ENCODE measurements at places on chromosomes 3 and 15.

DNA sequence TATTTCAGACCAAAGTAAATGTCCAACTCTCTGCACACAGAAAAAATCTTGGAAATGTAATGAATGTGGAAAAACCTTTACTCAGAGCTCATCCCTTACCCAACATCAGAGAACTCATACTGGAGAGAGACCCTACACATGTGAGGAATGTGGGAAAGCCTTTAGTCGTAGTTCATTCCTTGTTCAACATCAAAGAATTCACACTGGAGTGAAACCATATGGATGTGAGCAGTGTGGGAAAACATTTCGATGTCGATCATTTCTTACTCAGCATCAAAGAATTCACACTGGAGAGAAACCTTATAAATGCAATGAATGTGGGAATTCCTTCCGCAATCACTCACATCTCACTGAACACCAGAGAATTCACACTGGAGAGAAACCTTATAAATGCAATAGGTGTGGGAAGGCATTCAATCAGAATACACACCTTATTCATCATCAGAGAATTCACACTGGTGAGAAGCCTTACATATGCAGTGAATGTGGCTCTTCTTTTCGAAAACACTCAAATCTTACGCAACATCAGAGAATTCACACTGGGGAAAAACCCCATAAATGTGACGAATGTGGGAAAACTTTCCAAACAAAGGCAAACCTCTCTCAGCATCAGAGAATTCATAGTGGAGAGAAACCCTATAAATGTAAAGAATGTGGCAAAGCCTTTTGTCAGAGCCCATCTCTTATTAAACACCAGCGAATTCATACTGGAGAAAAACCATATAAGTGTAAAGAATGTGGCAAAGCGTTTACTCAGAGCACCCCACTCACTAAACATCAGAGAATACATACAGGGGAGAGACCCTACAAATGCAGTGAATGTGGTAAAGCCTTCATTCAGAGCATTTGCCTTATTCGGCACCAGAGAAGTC lies 8.0 kb upstream of the ZNF501 start:
- DNase-seq: no peak

DNA sequence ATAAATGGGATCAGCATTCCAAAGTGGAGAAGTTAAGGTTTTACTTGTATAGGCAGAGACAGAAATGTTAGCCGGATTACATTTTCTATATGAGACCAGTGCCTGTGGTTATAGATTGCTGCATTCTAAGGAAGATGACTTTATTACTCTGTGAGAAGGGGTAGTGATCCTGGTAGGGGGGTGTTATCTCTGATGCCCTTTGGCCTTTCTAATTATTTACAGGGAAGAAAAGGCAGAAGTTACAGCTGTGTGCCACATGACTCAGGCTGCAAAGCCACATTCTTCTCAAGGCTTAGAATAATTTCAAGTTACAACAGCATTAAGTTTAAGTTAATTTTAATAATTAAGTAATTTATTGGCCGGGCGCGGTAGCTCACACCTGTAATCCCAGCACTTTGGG lies 2.2 kb upstream of the TMC3 start:
- no peak for DNase-seq

GRCh38 chr15:23038726-23039142 lies 635 bp downstream of the TUBGCP5 start:
- DNase-seq: no peak

DNA sequence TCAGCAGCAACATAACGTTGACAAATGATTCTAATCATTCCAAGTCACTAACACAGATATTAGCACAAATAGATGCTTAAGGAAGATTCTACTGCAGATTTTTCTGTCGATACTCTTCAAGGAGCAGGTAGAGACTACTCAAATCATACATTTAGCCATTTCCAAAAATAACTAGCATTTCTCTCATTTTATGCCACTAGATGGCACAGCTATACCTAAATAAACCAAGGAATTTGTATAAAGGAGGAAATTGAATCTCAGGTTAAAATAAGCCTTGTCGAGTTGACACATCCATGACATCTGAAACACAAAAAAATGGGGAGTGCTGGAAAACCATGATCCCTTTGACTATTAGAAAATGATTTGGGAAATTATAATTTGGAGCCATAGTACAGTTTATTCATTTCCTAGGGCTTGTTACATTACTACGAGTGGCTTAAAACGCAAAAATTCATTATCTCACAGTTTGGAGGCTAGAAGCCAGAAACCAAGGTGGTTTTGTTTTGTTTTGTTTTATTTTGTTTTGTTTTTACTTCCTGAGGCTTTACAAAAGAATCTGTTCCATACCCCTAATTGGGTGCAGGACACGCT lies 59.5 kb upstream of the STRIT1 start:
- no peak for DNase-seq

DNA sequence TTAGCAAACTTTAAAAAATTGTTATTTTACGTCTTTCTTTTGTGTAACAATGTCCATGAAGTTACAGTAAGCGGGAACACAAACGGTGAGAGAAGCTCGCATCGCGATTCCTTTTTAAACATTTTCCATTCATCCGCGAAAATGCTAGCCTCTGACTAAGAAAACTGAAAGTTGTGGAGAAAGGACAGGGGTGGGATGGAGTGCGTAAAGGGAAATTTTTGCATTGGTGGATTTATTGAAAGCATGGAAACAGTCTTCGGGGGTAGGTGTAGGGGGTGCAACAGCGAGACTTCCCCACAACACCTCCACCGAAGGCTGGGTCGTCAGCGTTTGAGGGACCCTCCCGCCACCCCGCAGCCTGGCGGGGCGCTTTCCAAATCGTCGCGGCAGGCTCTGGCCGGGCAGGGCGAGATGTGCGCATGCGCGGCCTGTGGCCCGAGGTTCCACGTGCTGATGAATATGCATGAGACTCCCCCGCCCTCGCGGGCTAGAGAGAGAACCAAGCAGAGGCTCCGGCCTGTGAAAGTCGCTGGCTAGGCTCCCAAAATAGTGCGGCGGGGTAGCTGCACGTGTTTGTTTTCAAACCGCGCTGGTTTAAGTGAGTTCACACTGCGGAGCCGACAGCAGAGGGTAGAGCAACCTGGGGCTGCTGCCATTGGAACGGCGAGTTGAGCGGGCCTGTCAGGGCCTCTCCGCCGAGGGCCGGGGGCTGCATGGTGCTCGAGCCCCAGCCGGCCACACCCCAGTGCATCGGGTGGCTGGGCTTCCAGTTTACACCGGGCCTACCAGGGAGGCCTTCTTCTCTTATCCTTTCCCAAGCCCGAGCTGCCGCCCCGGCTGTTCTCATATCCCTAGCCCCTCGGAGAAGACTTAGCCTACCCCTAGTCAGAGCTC lies 9.9 kb downstream of the ZIC1 start:
- no peak for DNase-seq

DNA sequence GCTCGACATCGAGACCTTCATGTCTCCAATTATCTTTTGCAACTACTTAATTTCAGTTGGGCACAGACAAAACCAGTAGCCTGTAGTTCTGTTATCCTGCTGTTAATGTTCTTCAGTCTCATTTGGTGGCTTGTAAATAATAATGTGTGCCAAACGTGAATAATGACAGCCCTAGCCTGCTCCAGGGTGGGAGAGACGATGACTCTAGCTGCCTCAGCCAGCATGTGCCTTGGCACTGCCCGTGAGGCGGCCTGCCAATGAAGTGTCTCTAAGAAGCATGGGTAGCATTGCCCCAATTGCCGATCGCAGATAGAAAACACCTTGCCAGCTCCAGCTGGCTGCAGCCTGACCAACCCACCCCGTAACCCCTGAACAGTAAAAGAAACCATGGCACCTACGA lies 58.8 kb downstream of the ASB7 start:
- no peak for DNase-seq

GRCh38 chr3:180528843-180529242 lies 73.1 kb upstream of the TTC14 start:
- DNase-seq: no peak

- no peak for DNase-seq
These were observed 63.3 kb upstream of the LRRC3B start for GRCh38 chr3:26559227-26559626.

DNA sequence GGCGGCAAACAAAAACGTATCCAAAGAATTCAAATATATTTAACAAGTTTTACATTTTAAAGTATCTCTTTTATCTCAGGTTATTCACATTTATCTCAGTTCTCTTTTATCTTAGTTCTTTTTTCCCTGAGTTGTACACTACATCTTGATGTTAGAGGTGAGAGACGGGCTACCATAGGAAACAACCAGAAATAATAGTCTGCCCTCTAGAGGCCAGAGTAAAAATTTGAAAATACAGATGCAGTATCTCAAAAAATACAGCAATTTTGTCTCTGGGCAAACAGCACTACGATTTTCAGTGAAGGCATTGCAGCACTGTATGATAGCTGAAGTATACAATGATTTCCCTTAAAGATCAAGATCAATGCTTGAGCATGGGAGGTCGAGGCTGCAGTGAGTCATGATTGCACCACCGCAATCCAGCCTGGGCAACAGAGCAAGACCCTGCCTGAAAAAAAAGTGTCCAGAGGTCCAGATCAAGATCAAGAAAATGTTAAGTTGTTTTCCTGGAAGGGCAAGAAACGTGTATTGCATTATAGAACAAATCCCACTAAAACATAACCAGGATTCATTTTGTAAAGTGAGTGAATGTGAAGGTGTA lies 82.6 kb upstream of the ATP11B start:
- DNase-seq: no peak

DNA sequence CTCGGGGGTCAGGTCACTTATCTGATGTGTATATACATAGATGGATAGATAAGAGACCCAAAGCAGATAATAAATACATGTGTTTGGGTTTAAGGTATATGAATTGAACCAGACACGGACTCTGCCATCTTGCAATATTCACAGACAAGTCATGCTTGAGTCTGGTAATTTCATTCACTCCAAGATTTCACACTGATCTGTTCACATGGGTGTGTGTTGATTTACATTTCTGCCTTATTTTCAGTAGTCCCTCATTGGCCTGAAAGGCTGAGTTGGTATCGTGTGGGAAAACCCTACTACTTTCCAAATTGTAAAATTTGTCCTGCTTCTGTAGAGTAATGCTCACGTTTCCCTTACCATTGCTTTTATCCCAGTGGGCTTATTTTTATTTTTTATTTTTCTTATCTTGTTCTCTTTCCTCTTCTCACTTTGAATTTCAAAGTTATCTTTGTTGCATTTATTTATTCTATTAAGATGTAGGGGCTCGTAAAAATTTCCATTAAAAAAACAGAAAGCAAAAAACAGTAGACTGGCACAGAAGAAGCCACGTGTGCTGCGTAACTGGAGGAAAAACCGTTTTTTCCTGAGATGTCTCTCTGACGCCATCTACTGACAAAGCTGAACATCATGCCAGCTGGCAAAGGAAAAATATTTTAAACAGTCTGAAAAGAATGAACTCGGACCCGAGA lies 10.8 kb upstream of the MFSD1 start:
- no peak for DNase-seq

DNA sequence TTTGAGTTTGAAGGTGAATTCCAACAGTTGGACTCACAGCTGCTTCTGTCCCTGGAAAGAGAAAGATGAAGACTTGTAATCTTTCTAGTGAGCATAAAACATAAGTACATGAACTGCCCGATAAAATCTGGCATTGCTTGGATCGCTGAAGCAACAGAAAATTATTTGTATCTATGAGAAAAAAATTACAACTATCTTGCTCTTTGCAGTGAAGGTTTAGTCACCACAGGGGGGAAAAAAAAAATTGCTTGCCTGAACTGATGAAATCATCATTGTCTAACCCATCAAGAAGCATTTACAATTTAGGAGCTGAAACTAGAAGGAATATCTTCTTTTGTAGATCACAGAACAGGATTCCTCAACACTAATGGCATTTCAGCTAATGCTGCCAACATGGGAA lies 20.0 kb downstream of the TMEM207 start:
- DNase-seq: no peak

- no peak for DNase-seq
These were observed 439.2 kb downstream of the MCTP2 start for GRCh38 chr15:94670438-94671034.

- no peak for DNase-seq
These were observed 45.4 kb downstream of the COMMD2 start for GRCh38 chr3:149706905-149707304.

DNA sequence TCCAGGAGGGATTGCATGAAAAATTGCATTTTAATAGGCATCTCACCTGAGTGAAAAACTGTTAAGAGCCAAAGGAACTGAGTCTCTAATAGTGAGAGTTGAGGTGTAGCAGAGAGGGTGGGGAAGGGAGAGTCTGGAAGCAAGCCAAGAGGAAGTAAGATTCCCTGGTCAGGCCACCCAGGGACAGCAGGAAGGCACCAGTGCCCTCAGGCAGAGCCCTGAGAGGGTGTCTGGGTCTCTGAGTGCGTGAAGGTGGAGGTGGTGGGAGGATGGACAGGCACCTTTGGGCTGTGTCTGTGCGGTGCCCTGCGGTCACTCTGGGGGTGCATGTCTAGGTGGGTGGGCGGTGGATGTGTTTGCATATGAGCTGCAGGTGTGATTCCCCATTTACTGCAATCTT lies 300.4 kb upstream of the ROPN1 start:
- no peak for DNase-seq

GRCh38 chr15:90225504-90226234 lies 8.1 kb downstream of the CIB1 start:
- no peak for DNase-seq

- no peak for DNase-seq
These were observed 200.7 kb downstream of the KCNH8 start for GRCh38 chr3:19348941-19349564.

DNA sequence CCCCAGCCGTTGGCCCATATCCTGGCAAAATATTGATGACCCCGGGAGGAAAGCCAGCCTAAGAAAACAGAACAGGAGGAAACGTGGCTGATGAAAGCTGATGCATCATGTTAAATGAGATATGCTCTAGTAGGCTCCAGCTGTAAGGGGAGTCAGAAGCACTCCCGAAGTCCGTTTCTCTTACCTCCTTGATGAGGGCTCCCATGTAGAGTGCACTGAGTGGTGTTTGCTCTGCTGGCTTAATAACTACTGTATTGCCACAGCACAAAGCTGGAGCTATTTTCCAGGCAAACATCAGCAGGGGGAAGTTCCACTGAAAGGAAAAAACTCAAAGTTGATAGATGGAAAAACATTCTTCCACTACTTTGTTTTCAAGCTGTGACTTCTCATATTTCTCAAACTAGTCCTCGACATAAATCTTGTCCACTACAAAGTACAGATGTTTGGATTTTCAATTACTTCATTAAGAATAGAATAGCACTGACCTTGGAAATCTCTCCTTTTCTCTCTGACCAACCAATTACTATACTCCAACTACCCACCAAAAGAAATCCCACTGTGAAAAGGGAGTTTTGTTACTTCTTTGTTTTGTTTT lies 72.7 kb downstream of the ALDH1A2 start:
- DNase-seq: no peak

- no peak for DNase-seq
These were observed 759 bp downstream of the AMOTL2 start for GRCh38 chr3:134373271-134374104.

DNA sequence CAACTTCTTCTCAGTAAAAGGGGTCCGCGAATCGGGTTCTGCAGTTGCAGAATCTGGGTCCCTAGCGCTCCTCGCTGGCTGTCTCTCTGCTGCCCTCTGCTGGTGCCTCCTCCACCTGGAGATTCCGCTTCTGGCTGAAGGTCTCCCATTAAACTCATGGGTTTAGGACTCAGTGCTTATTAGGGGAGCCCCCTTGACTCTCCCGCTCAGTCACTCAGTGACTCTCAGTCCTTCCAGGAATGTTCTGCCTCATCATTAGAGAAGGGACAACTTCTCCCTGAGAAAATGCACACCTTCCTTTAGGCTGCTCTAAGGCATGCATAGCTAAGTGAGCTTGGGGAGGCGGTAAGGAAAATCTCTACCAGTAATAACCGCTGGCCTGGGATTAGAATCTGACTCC lies 7.1 kb downstream of the CPN2 start:
- peak; percentile 75 for DNase-seq

- no peak for DNase-seq
These were observed 89.4 kb upstream of the SKOR1 start for GRCh38 chr15:67735896-67736295.

Measured in stimulated activated CD4-positive, alpha-beta T cell treated with anti-CD3 and anti-CD28 coated beads, Interleukin-12 subunit alpha, Interleukin-12 subunit beta, amount 100 ng/mL, for 4 hours (primary cell).